ENCODE measurements at places on chromosomes 4 and X. TPM values are rescaled to one million over a fixed set of nuclear protein-coding genes. Genes with fewer than 3 reads are reported as not detected.

- peaks cover 7% of the 10 kb centered on the region for H3K36me3 ChIP-seq
- no peaks in the 10 kb centered on the region for H3K27me3 ChIP-seq
- peak overlapping the region; percentile 97 for H3K27ac ChIP-seq
- H3K4me1 ChIP-seq, result peaks cover 24% of the 10 kb centered on the region
Observed at GRCh38 chr4:145178740-145179280, 1.6 kb downstream of the OTUD4 start.

DNA sequence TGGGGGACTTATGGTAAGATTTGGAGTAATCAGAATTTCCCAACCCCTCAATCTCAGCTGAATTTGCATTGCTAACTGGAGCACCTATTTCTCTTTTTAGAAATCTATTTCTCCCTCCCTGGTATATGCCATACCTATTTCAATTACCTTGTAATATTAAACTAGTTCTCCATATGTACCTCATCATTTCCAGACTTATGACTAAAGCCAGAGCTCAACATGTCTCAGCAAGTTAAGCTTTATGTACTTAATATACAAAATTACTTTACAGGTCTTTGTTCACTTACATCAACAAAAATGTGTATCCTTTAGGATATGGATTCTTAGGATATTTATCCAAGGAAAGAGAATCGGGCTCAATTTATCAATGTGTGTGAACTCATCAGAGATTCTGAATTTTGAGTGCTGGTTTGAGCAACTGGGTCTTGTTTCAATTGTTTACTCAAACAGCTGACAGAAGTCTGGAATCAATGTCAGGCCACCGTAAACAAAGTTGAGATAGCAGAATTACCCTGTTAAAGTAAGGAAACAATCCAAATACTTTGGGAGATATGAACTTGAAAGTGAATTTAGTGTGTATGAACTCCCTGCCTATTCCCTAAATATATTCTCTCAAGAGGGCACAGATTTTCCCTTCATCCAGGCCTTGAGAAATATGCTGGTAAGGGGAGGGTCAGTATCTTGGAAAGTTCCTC, 199.6 kb downstream of the VEGFC start:
- H3K4me1 ChIP-seq, result no peaks in the 10 kb centered on the region
- no peak overlapping the region for H3K4me3 ChIP-seq
- no peaks in the 10 kb centered on the region for H3K36me3 ChIP-seq
- no peaks in the 10 kb centered on the region for H3K27me3 ChIP-seq
- H3K27ac ChIP-seq, result no peak overlapping the region

DNA sequence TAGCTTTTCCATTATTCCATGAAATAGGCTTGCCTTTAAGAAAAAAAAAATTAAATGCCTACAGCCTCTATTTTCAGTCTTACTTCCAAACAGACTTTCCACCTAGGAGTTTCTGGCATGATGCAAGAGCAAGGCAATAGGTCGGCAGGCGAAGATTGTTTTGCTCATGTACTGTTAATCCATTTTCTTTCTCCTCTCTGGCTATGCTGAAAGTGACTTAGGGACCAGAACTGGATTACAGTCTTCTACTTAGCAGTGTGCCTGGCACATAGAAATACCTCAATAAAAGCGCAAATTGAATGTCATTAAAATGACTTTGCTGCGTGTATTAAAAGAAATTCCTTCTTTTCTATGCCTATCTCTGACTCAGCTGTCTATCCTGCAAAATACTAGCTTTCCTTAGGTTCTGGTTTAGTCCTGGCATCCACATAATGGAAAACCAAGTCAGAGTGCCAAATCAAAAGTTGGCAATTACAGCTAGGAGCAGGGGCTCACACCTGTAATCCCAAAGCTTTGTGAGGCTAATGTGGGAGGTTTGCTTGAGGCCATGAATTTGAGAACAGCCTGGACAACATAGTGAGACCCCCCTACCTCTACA, 51.9 kb downstream of the CC2D2A start:
- H3K36me3 ChIP-seq, result no peaks in the 10 kb centered on the region
- H3K4me1 ChIP-seq, result no peaks in the 10 kb centered on the region
- H3K27ac ChIP-seq, result no peak overlapping the region

GRCh38 chrX:69618803-69619202, 2.9 kb downstream of the EDA start:
- no peak for DNase-seq
- no peaks in the 10 kb centered on the region for H3K4me1 ChIP-seq
- H3K36me3 ChIP-seq, result no peaks in the 10 kb centered on the region
- H3K27ac ChIP-seq, result no peak overlapping the region

Gene ETDB
- not detected for total RNA-seq
